ENCODE measurements at places on chromosomes 3 and 15.

- no peak for DNase-seq
Measured at GRCh38 chr15:82850731-82851130, 41.3 kb downstream of the WHAMM start.

DNA sequence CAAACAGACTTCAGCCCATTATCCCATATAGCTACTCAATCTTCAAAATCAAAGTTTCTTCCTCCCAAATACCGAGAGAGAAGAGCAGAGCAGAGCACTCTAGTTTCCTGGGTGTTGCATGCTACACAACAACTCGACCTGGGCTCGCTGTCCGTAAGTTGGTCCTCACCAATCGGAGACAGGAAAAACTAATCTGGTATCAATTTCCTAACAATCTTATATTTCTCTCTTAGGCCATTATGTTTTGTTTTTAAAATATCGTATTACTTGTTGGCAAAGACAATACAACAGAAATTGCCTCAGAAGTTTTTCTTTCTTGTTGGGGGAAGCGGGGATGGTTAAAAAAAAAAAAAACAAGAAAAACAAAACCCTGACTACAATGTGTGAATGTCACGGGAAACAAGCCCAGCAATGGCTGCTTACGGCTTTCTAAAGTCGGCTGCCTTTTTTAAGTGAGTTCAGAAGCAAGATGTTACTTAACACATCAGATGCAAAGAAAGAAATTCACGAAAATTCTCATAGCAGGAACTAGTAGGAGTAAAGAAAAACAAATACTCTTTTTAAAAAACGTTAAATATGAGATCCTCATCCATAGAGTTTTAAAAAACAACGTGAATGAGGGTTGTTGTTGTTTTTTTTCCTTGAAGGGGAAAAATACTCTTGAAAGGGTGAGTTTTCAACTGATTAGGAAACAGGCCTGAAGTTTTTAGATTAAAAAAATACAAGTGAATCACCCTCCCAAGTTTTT lies 1.9 kb downstream of the VGLL4 start:
- peak; percentile 39 for DNase-seq

DNA sequence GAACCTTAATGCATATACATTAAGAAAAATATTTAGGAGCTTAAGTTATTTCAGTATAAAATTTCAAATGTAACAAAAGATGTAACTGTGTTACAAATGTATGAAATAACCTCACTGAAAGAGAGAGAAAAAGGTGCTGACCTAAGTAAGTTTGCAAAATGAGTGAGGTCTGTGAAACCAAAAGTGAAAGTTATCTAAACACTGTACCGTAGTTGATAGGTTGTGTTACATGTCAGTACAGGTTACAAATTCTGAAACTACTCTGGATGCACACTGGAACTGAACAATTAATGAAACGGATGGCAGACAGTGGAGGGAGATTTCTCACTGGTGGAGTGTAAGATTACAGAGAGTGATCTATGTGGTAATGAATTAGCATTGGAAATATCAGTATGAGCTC lies 420.7 kb downstream of the ZNF385D start:
- no peak for DNase-seq

- peak; percentile 43 for DNase-seq
Measured at GRCh38 chr3:107969994-107970819, 120.6 kb downstream of the CD47 start.

DNA sequence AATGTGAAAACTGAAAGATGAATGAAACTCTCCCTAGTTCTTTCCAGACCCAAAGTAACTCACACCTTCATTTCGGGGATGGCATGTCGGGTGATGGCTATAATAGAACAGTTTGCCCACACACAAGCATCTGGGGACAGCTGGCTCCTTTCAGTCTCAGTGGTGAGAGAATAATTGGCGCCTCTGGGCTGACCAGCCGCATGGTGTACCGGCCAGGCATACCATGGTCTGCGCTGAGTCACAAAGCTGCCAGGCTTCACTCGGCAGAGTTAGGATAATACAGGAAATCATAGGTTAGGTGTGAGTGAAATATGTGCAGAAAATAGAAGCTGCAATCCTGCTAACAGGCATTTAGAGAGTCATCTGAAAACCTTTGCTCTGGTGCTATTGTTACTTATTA lies 80.4 kb upstream of the IGF1R start:
- no peak for DNase-seq

DNA sequence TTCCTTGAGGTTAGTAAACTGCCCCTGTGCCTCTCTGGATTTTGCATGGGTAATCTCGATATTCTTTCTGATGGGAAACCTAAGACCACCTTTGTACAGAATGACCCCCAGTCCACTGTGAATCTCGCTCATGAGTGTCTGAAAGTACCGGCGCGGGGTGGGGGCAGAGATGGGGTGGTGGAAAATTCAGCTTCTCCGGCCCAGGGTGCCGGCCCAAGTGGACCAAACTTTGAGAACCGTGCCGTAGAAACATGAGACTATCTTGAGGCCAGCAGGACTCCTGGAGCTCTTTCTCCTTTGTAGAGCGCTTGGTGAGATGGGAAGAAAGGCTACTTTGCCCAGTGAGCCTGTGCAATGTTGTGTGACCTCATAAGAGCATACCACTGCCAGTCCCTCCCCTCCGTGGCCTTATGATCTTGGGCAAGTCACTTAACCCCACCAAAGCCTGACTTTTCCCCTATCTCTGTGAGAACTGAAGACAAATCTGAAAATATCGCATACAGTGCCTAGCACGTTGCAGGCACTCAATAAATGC lies 40.4 kb upstream of the VEPH1 start:
- DNase-seq: no peak

DNA sequence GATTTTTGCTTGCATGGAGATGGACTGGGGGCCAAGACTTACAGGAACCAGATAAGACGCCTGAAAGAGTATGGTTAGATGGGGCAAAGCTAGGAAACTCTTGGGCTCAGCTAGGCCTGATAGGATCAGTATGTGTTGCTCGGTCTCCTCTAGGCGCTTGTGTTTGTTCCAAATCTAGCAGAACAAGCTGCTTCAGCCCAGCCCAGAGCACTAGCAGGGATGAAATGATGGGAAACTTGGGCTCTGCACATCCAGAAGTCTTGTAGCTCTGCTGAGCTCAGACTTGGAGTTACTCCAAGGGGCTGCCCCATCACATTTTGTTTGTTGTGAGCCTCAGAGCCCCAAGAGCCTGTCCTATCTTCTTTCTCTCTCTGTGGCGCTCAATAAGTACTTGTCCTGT lies 34.7 kb downstream of the FOXL2 start:
- no peak for DNase-seq

GRCh38 chr15:99504071-99504822 lies 61.5 kb upstream of the MEF2A start:
- DNase-seq: no peak

DNA sequence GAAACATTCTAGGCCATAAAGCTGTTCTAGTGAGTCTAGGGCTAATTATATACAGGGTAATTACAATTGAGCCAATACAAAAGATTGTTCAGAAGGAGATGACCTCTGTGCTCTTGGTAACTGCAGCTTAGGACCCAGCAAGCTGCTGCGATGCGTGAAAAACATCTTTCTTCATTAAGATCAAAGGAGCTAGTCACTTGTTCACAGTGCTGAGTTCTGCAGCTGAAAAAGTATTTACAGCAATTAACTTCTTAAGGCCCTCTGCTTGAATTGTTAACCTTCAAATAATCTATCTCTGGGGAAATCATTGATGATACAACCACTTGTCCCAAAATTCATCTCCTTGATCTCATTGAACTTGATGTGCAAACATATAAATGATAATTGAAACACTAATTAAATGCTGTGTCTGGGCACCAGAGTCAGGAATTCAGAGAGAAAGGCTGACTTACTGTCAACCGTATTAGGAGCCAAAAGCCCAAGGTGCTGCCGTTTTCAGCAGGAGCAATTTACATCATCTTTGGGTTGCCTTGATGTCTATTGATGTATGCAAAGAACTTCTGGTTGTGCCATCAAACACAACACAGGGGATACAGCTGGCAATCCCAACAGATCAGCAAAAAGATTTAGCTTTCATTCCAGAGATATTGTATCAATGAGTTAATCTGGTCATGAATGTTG lies 213.0 kb downstream of the NECTIN3 start:
- no peak for DNase-seq

GRCh38 chr3:176055836-176056235 lies 1141.4 kb downstream of the TBL1XR1 start:
- no peak for DNase-seq

- DNase-seq: no peak
Measured at GRCh38 chr3:53354945-53355498, 7.7 kb upstream of the DCP1A start.

DNA sequence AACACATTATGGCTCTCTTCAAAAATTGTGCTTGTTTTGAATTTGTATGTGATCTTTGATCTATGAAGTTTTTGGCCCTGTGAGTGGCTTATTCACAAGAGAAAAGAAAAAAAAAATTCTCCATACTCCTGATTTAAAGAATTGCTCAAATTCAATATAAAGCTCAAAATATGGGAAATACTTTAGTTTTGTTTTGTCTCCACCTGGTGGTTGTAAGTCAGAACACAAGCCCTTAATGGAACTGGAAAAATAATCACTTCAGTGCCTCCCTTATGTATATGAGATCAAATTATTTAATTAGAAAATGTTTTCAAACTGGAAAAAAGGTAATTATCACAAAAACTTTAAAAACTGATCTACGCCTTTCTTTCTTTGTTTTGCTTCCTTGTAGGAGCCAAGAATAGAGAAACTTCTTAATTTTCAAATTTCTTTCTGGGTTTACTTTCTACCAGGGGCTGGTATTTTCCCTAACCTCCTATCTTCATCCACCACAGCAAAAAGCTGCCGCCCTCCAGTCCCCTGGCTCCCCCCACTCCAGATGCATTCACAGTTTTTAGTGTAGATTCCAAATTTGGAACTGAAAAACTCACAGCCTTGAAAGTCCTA lies 50.6 kb downstream of the SERP1 start:
- DNase-seq: peak; percentile 83

GRCh38 chr15:86919581-86919980 lies 839.9 kb downstream of the AGBL1 start:
- DNase-seq: no peak

DNA sequence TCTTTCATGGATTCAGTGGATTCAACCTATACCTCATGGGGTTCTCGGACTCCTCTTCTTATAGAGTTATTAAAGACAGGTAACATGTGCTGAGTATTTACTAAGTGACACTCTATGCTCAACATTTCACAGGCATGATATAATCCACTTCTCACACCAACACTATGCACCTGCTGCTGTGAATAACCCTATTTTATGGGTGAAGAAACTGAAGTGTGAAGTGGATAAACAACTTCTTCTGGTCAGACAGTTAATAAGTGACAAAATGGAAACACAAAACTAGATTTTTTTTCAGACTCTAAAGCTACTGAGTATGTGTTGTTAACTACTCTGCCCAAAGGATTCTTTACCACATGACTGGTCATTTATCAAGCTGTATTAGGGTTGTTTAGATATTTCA lies 403.5 kb downstream of the DIPK2A start:
- no peak for DNase-seq

- no peak for DNase-seq
Measured at GRCh38 chr3:180973543-180973942, 16.0 kb downstream of the DNAJC19 start.

DNA sequence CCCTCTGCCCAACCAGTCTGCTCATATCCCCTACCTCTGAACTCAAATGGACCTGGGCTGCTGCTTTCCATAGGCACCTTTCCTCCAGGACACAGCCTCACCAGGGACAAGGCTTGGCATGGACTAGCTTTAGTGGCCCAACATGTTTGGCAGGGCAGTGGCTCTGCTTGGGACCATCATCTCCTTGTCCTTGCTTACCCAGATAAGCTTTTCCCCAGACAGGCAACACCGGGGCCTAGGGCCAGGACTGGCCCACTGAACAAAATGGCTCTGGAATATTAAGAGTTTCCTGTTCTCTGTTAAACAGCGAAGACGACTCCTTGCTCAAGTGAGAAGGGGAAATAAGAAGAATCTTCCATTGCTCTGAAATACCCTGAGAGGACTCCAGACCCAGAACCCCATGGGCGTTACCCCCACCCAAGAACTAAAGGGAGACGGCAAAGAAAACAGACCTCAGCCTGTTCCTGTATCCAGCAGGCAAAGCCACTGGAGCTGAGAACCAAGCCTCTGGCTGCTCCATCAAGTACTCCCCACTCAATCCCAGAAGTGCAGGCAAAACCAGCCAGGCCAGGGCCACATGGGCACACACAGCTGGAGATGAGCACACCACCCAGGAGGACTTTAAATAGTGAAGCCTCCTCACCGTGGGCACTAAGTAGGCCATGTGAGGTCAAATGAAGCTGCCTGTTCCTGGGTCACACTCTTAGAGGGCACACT lies 45.5 kb downstream of the CTNNB1 start:
- no peak for DNase-seq

DNA sequence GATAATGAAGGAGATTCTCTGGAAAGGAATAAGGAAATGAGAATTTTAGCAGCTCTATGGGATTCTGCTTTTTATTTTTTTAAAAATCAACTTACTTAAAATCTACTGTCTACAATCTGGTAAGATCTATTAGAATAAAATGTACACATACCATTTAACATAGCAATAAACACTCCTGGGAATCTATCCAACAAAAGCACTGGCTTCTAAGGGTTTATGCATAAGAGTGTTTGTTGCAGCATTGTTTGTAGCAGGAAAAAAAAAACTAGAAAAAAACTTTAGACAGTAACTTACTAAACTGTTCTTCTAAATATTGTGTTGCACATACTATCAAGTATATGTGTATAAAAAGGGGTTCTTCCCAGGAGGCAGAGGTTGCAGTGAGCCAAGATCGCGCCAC lies 15.7 kb upstream of the RBP1 start:
- no peak for DNase-seq

DNA sequence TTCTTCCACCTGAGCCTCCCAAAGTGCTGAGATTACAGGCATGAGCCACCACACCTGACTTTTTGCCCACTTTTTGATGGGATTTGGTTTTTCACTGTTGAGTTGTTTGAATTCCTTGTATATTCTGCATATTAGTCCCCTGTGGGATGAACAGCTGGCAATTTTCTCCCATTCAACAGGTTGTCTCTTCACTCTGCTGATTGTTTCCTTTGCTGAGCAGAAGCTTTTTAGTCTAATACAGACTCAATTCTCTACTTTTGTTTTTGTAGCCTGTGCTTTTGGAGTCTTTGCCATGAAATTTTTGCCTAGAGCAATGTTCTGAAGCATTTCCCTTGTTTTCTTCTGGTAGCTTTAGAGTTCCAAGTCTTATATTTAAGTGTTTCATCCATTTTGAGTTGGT lies 62.7 kb upstream of the MFGE8 start:
- DNase-seq: no peak

DNA sequence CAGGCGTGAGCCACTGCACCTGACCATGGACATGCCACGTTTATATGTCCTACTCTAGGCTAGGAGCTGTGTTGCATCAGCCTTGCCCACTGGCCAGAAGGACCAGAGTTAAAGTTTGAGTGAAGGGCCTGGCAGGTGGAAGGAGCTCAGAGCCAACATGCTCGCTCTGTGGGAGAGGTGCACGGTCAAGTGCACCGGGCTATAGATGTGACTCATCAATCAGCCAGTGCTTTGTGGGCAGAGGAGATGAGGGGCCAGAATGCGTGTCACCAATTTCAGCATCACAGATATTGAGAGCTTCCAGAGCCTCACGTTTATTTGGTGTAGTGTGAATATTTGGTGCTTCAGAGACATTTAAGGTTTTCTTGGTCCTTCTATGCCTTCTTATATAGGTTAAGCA lies 137.3 kb upstream of the KBTBD8 start:
- DNase-seq: no peak
